Effector memory CD8-positive, alpha-beta T cell (primary cell): ENCODE measurements at places on chromosomes 7 and 10.

GRCh38 chr10:1644191-1644711 lies 93.1 kb downstream of the ADARB2 start:
- no peak overlapping the region for H3K27ac ChIP-seq
- DNase-seq, result no peak
- no peaks in the 10 kb centered on the region for H3K4me1 ChIP-seq
- H3K36me3 ChIP-seq, result no peaks in the 10 kb centered on the region
- H3K27me3 ChIP-seq, result peaks cover 35% of the 10 kb centered on the region
- no peak overlapping the region for H3K4me3 ChIP-seq

DNA sequence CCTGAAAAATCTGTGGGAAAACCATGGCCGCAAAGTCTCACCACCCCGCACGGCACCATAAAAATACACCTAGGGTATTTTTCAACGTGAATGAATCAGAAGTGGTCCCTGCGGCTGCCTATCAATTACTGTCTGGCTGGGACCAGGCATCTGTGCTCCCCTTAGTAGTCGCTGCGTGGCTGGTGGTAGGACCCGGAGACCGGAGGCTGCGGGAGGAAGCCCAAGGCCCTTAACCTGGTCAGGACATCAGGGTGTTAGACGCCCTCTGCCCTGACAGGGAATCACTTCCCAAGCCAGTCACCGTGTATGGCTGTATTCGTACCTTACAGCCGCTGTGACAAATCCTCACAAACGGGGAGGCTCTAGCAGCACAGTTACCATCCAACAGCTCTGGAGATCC lies 141.5 kb upstream of the PPP2R2D start:
- DNase-seq, result no peak
- no peaks in the 10 kb centered on the region for H3K36me3 ChIP-seq
- H3K4me3 ChIP-seq, result no peak overlapping the region
- peaks cover 21% of the 10 kb centered on the region for H3K27me3 ChIP-seq
- H3K4me1 ChIP-seq, result no peaks in the 10 kb centered on the region
- no peak overlapping the region for H3K27ac ChIP-seq

DNA sequence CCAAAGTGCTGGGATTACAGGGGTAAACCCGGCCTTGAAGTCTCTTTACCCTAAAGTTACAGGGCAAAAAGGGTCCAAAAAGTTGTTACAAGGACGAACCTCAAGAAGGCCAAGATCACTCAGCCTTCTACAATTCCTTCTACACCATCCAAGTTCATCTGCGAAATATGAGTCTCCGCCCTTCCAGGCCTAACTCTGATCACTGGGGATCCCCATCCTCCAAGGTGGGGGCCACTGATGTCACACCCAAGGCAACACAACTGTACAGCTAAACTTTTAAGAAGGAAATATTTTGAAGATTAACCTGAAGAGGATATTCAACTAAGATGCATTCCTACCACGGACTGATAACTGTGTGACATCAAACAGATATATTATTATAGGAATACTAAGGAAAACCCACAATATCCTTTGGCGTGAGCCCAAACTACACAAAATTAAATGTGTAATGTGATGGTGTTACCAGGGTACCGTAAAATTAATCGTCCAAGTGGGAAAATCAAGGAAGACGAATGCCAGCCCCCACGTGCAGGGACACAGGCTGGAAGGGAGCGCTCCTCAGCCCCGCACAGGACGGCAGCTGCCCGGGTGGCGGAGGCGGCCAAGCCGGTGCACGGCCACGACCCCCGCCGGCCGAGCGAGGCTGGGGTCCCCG lies 1.0 kb downstream of the PAXIP1 start:
- H3K4me1 ChIP-seq, result peaks cover 10% of the 10 kb centered on the region
- DNase-seq, result no peak
- H3K4me3 ChIP-seq, result no peak overlapping the region
- peaks cover 24% of the 10 kb centered on the region for H3K36me3 ChIP-seq
- H3K27me3 ChIP-seq, result no peaks in the 10 kb centered on the region

DNA sequence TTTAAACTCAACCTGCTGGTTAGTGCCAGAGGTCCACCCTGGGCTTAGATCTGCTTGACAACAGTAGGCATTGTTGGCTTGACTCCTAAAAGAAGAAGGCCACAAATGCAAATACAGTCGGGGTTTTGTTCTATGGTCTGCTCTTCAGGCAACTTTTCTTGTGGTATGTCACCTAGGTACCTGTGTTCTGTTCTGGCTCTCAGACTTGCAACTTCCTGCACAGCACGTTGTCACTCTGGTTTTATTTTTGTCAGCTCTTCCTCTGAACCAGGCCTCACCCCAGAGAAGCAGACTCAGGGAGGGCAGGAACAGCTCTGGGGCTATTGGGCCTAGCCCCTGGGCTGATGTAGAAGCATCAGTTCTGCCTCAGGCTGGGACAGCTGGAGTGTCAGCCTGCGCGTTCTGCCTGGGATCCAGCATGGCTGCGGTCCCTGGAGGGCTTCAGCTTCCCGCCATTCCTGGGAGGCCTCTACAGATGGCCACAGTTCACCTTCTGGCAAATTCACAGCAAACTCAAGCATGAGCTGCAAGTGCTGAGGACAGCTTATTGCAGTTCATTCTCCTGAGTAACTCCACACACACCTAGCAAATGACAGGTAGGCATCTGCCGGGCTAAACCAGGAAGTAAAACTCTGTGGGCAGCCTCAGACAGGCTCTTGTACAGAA lies 11.0 kb upstream of the PDCD4 start:
- peak overlapping the region; percentile 58 for H3K4me3 ChIP-seq
- H3K27me3 ChIP-seq, result no peaks in the 10 kb centered on the region
- peak overlapping the region; percentile 95 for H3K27ac ChIP-seq
- peak; percentile 65 for DNase-seq

GRCh38 chr7:26326211-26326610 lies 34.5 kb downstream of the SNX10 start:
- H3K4me3 ChIP-seq, result no peak overlapping the region
- peaks cover 8% of the 10 kb centered on the region for H3K36me3 ChIP-seq
- no peak overlapping the region for H3K27ac ChIP-seq
- H3K4me1 ChIP-seq, result peaks cover 12% of the 10 kb centered on the region

GRCh38 chr7:140034421-140034820 lies 28.3 kb downstream of the PARP12 start:
- no peak overlapping the region for H3K27ac ChIP-seq
- H3K4me3 ChIP-seq, result no peak overlapping the region
- peaks cover 53% of the 10 kb centered on the region for H3K36me3 ChIP-seq
- DNase-seq, result no peak

GRCh38 chr7:26117142-26117807 lies 34.7 kb upstream of the NFE2L3 start:
- no peaks in the 10 kb centered on the region for H3K36me3 ChIP-seq
- DNase-seq, result no peak
- peaks cover 8% of the 10 kb centered on the region for H3K4me1 ChIP-seq
- peaks cover 24% of the 10 kb centered on the region for H3K27me3 ChIP-seq
- H3K4me3 ChIP-seq, result no peak overlapping the region
- no peak overlapping the region for H3K27ac ChIP-seq

- H3K4me1 ChIP-seq, result peaks cover 10% of the 10 kb centered on the region
- peaks cover 8% of the 10 kb centered on the region for H3K36me3 ChIP-seq
- no peak overlapping the region for H3K27ac ChIP-seq
- H3K4me3 ChIP-seq, result no peak overlapping the region
- H3K27me3 ChIP-seq, result no peaks in the 10 kb centered on the region
- DNase-seq, result no peak
Measured at GRCh38 chr7:2086229-2086628, 146.5 kb downstream of the MAD1L1 start.

DNA sequence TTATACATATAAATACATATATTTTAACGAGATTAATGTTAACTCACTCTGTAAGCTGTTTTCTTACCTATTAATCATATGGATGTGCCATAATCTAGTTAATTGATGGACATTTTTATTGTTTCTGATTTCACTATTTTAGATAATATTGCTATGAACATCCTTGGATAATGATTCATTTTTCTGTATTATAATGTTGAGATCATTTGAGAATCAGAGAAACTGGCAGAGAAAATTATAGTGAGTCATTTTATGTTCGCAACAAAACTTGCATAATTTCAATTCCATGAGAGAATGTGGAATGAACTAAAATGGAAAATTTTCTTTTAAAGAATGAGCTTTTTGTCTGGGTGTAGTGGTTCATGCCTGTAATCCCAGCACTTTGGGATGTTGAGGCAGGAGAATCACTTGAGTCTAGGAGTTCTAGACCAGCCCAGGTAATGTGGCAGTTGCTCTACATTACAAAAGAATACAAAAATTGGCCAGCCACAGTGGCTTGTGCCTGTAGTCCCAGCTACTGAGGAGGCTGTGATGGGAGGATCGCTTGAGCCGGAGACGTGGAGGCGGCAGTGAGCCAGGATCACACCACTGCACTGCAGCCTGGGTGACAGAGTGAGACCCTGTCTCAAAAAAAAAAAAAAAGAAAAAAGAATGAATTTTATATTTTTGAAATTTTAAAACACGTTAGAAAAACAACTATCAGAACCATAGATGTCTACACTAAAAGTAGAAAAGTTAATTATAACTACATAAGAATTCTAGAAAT lies 40.5 kb downstream of the PAPSS2 start:
- H3K36me3 ChIP-seq, result no peaks in the 10 kb centered on the region
- DNase-seq, result no peak
- peaks cover 41% of the 10 kb centered on the region for H3K27me3 ChIP-seq
- H3K27ac ChIP-seq, result no peak overlapping the region
- H3K4me1 ChIP-seq, result no peaks in the 10 kb centered on the region

DNA sequence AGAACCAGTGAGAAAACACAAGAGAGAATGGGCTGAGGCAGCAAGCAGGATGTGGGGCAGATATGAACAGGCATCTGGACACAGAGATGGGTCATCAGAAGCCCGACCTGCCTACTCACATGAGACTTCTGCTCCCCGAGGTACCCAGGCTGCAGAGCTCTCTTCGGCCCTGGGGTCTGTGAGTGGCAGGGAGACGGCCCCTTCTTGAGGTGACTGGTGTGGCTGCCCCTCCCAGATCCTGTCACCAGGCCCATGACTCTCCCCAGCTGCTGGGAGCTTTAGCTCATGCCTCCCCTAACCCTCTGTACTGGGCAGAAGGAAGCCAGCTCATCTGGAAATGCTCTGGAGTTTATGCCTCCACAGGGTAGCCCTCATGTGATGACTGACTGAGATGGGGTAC lies 157.6 kb upstream of the PCBD1 start:
- no peak overlapping the region for H3K27ac ChIP-seq
- no peaks in the 10 kb centered on the region for H3K4me1 ChIP-seq
- peaks cover 29% of the 10 kb centered on the region for H3K27me3 ChIP-seq
- no peak overlapping the region for H3K4me3 ChIP-seq
- DNase-seq, result no peak

- H3K27me3 ChIP-seq, result peaks cover 3% of the 10 kb centered on the region
- no peaks in the 10 kb centered on the region for H3K4me1 ChIP-seq
- no peak for DNase-seq
- H3K36me3 ChIP-seq, result no peaks in the 10 kb centered on the region
- H3K27ac ChIP-seq, result no peak overlapping the region
Measured at GRCh38 chr10:48549236-48549635, 55.6 kb downstream of the ARHGAP22 start.

GRCh38 chr7:157675427-157675927 lies 338.7 kb downstream of the DNAJB6 start:
- no peak overlapping the region for H3K4me3 ChIP-seq
- H3K27ac ChIP-seq, result no peak overlapping the region
- H3K36me3 ChIP-seq, result no peaks in the 10 kb centered on the region
- DNase-seq, result no peak
- peaks cover 100% of the 10 kb centered on the region for H3K27me3 ChIP-seq

DNA sequence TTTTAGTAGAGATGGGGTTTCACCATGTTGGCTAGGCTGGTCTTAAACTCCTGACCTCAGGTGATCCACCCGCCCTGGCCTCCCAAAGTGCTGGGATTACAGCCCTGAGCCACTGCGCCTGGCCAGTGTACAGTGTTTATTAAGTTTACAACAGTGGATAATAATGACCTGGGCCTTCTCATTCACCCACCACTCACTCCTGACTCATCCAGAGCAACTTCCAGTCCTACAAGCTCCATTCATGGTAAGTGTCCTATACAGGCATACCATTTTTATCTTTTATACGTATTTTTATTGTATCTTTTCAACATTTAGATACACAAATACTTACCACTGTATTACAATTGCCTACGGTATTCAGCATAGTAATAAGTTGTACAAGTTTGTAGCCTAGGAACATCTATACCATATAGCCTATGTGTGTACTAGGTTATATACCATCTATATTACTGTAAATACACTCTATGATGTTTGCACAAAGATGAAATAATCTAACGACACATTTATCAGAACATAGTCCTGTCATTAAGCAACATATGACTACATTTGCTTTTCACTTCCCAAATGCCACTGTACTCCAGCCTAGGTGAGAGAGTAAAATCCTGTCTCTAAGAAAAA lies 17.1 kb downstream of the HOXA1 start:
- no peak overlapping the region for H3K27ac ChIP-seq
- peaks cover 6% of the 10 kb centered on the region for H3K27me3 ChIP-seq
- no peak for DNase-seq
- no peaks in the 10 kb centered on the region for H3K36me3 ChIP-seq
- H3K4me1 ChIP-seq, result no peaks in the 10 kb centered on the region
- no peak overlapping the region for H3K4me3 ChIP-seq

- no peaks in the 10 kb centered on the region for H3K27me3 ChIP-seq
- no peak for DNase-seq
- peaks cover 4% of the 10 kb centered on the region for H3K4me1 ChIP-seq
Measured at GRCh38 chr7:157211690-157212089, 73.0 kb downstream of the UBE3C start.

GRCh38 chr10:127739908-127740307 lies 2.9 kb downstream of the FOXI2 start:
- no peak overlapping the region for H3K27ac ChIP-seq
- H3K36me3 ChIP-seq, result no peaks in the 10 kb centered on the region
- H3K27me3 ChIP-seq, result peaks cover 4% of the 10 kb centered on the region
- no peaks in the 10 kb centered on the region for H3K4me1 ChIP-seq
- no peak overlapping the region for H3K4me3 ChIP-seq
- no peak for DNase-seq

- H3K4me3 ChIP-seq, result no peak overlapping the region
- H3K27me3 ChIP-seq, result peaks cover 8% of the 10 kb centered on the region
- no peak for DNase-seq
Measured at GRCh38 chr7:98329100-98329790, 47.8 kb downstream of the BRI3 start.

DNA sequence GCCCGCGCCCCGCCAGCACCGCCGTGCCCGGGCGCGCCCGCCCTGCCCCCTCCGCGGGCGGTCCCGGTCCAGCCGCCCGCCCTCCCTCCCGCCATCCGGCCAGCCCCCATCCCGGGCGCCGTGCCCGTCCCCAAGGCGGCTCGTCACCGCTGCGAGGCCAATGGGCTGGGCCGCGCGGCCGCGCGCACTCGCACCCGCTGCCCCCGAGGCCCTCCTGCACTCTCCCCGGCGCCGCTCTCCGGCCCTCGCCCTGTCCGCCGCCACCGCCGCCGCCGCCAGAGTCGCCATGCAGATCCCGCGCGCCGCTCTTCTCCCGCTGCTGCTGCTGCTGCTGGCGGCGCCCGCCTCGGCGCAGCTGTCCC lies at the start of gene HTRA1:
HTRA1 (plus strand) TSS at position 187 of the 362 bp plus-strand sequence; CDS start at position 287, 100 bp downstream.
- DNase-seq, result no peak
- H3K36me3 ChIP-seq, result peaks cover 6% of the 10 kb centered on the region
- H3K27ac ChIP-seq, result no peak within 1 kb of the TSS
- peaks cover 19% of the 10 kb centered on the region for H3K4me1 ChIP-seq
- peaks cover 50% of the 10 kb centered on the region for H3K27me3 ChIP-seq

- no peak overlapping the region for H3K4me3 ChIP-seq
- DNase-seq, result no peak
- no peak overlapping the region for H3K27ac ChIP-seq
- peaks cover 3% of the 10 kb centered on the region for H3K36me3 ChIP-seq
Measured at GRCh38 chr10:132549371-132549770, 11.8 kb downstream of the INPP5A start.

GRCh38 chr10:63929831-63930467 lies 408.7 kb downstream of the REEP3 start:
- H3K27ac ChIP-seq, result no peak overlapping the region
- H3K4me3 ChIP-seq, result no peak overlapping the region
- DNase-seq, result no peak
- H3K4me1 ChIP-seq, result no peaks in the 10 kb centered on the region
